ENCODE measurements at places on chromosomes 4 and X.

GRCh38 chr4:107987916-107988762 lies 1.6 kb upstream of the HADH start:
- DNase-seq = no peak

DNA sequence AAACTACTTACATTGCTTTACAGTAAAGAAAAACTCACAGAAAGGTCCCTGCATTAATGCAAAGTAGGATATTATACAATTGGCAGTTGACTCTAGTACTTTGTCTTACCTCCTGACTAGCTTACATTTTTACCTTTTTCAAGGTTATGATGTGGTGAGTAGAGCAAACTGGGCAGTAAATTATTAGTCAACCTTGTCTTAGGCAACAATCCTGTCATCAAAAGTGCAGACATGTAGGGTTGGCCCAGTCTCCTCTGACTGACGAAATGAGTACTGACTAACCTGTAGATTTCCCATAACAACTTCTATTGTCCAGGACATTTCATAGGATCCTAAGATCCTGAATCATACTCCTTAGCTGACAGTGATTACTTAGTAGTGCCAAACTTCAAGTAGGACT lies 142.0 kb upstream of the NUDT6 start:
- DNase-seq = peak; percentile 94

DNA sequence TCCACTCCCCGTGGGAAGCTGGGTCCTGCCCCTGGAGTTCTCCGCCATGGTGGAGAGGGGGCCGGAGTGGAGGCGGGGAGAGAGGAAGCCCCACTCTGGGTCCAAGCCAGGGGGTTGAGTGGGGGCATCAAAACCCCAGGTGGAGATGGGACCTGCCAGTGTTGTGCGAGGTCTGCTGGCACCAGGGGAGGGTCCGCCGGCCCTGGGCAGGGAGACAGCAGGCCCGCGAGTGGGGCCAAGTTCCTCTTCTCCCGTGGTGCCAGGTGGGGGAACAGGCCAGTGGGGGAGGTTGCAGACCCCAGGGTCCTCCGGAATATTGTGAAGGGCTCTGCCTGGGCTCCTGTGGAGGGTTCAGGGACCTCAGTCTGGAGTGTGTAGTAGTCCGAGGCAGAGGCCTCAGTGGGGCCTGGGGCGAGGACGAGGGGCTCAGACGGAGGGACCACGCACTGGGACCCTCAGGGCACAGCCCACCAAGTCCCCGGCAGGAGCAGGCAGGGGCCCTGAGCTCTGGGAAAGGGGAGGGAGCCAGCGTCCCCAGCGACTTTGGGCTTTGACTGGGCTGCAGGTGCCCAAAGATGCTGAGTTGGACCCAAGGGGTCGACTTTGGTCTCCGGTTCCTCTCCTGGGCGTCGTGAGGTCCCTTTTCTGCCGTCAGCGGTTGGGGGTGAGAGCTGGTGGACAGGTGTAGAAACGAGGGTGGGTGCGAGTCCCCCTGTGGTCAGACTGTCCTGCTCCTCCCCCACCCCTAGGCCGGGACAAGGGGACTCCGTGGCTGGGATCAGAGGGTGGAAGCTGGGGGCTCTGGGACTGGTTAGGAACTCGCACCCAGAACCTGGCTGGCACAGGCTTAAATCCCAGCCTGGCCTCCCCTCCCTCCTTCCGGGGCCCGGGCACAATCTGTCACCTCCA lies 43.8 kb upstream of the NKX1-1 start:
- DNase-seq = no peak

DNA sequence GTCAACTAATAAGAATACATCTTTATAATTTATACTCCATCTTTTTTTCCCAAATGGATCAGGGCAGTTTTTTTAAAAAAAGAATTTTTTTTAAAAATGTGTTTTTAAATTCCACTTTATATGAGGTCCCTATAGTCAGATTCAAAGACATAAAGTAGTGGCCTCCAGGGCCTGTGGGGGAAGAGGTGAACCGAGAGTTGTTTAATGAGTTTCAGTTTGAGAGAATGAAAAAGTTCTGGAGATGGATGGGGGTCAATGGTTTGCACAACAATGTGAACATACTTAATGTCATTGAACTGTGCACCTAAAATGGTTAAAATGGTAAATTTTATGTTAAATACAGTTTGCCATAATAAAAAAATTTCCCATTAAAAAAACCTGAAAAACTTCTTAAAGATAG lies 53.8 kb downstream of the ZNF827 start:
- no peak for DNase-seq
